Occipital lobe (tissue), 3 donors: ENCODE measurements at places on chromosomes 4 and X. TPM values are rescaled to one million over a fixed set of nuclear protein-coding genes. Genes with fewer than 3 reads are reported as not detected.

DNA sequence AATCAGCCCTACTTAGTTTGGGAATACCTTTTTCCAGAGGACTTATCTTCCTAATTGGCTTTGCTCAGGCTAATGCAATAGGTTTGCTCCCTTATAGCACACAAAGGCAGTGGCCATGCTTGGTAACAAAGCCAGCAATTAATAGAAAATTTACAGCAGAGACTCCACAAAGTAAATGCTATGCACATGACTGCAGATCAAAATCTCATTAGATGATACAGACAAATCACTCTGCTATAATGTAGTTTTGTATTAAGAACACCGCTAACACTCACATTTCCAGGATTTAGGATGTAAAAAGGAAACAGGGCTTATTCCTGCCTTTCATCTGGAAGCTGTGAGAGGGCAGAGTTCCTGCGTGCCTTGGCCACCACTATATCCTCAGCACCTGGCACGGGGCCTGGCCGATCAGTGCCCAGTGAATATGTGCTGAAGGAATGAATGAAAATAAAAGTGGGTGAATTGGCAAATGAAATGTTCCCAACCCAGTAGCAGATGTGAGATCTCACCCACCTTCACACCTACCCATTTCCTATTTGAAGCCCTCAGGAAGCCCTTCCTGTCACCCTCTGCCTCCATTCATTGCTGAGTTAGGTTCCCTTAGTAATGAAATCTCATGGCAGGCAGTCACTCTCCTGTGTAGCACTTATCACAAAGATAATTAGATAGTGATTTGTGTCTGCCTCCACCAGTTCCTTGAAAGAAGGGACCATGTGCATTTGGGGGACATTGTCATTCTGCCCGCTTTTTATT, 5.1 kb downstream of the SEPTIN6 start:
- no peak for DNase-seq

DNA sequence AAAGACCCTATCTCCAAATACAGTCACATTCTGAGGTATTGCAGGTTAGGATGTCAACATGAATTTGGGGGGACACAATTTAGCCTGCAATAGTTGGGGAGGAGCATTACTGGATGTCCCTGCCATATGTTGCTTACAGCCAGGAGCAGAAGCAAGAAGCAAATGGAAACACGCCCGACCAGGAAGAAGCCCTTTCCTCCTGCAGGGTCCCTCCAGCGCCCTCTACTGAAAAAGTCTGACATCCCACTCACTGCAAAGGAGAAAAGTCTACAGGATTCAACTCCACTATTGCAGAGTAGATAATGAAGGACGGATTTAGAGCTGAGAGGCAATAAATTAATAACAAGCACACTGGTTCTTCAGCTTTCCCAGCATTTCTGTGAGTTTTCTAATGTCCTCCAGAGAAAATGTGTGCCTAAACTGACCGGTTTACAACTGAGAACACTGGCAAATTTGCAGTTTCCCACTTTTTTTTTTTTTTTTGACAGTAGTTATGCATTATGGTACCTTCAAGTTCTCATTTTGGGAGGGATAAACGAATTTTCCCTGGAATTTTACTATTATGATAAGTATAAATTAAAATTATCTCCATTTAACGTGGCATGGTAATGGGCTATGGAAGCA, 31.7 kb downstream of the COQ2 start:
- DNase-seq: no peak

FAM47E gene
- 3.9 TPM for total RNA-seq

GRCh38 chrX:135572436-135572835, 52.0 kb downstream of the INTS6L start:
- no peak for DNase-seq

DNA sequence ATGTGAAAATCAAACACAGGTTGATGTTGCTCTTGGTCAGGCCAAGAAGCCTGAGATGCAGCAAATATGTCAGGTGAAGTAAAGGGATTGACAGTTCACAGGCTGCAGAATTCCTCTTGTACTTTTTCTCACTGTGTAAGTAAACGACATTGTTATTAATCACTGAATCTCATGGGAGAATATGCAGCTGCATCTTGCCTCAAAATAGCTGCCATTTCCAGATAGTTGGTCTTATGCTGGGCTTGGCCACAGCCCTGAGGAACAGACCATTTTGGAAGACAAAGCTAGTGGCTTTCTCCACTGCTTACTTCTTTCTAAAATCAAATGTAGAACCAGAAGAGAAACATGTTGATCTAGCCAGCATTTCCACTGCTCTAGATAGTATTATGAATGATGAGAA, 403.4 kb upstream of the NR3C2 start:
- DNase-seq: no peak

- DNase-seq: no peak
These were observed 9.4 kb downstream of the SCD5 start for GRCh38 chr4:82789025-82789776.

DNA sequence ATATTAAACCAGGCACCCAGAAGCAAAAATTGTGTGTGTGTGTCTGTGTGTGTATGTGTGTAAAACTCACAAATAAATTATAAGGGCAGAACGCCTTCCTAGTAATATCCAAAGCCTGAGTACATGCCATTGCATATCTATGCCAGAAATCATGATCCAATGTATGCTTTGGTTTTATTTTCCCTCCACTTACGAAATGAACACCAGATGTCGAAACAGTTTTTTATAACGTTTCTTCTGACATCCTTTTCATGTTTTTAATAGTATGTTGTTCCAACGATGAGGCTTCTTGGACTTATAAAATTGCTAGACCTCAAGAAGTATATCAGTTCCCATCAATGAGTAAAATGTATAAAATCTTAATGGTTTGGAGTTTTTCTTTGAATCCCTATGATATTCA, 55.4 kb downstream of the KCNIP4 start:
- DNase-seq: no peak

- no peak for DNase-seq
These were observed at the start of gene PLXNA3 for GRCh38 chrX:154458116-154458953. PLXNA3 (plus strand) TSS chrX:154458281; CDS start chrX:154460184, 1,903 bp downstream.

GRCh38 chrX:115018944-115019343, 1.5 kb upstream of the IL13RA2 start:
- no peak for DNase-seq

DNA sequence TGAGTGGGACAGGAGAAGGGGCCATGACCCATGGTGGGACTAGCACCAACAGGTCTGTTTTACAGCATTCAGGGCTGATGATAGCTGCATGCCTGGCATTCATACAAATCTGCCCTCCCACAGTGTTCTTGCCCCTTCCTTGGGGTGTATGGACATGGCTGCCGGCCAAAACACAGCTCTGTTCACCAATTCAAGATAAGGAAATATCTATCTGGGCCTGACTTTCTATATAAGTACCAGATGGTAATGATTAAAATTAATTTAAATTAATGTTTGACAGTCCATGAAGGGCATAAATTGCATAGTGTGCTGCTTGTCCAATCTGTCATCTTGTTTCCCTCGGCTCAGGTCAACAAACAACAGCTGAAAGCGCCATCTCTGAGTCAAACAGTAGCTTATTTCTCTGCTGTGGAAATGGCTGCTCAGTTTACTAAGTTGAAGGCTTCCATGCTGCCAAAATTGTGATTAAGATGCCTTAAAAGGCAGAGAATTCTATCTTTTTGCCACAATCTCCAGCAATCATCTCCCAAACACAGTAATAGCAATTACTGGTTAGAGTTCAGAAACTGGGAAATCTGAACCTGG, 67.0 kb upstream of the TSPAN7 start:
- DNase-seq: no peak

- DNase-seq: no peak
These were observed 34.6 kb upstream of the FHL1 start for GRCh38 chrX:136112778-136113177.

DNA sequence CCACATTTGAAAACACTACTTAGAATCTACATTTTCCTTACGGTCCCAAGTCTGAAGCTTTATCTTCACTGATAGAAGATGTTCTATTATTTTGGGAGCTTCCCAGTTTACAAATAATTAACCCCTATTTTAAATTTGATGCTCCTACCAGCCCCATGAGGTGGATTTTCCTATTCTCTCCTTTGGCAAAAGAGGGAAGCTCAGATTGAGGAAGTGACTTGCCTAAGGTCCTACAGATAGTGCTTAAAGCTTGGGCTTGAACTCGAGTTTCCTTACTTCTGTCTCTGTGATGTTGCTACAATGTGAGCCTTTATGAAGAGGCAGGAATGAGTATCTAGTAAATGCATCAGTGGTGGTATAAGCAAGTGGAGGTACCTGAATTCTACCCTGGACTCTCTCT, 27.5 kb downstream of the HEPH start:
- DNase-seq: no peak

GLRA3 gene
- 5.0 TPM for total RNA-seq

- no peak for DNase-seq
These were observed 917.2 kb downstream of the CENPC start for GRCh38 chr4:66628146-66628545.

- DNase-seq: no peak
These were observed 138.8 kb upstream of the VCX start for GRCh38 chrX:7704205-7704604.

DNA sequence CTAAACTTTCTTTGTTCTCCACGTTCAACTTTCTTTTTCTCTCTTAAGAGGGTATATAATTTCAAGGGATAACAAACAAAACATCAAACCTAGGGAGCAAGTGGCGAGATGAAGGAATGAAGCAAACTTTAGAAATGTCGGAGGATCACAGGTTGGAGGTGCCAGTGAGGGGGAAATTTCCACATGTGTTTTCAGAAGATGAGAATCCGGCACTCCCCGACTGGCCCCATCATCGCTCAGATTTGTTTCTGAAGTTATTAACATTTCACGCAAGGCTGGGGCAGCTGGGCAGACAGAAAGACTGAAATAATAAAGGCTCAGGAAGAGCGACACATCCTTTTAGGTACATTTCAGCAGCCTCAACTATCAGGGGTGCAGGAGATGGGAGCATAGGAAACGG, 134.9 kb downstream of the SMIM20 start:
- DNase-seq: no peak

GRCh38 chrX:119989905-119990555, 46.5 kb upstream of the NKAP start:
- no peak for DNase-seq

GRCh38 chrX:16347968-16348670, 180.8 kb downstream of the MAGEB17 start:
- no peak for DNase-seq

- DNase-seq: no peak
These were observed 94.8 kb downstream of the MID1 start for GRCh38 chrX:10525381-10526120.

DNA sequence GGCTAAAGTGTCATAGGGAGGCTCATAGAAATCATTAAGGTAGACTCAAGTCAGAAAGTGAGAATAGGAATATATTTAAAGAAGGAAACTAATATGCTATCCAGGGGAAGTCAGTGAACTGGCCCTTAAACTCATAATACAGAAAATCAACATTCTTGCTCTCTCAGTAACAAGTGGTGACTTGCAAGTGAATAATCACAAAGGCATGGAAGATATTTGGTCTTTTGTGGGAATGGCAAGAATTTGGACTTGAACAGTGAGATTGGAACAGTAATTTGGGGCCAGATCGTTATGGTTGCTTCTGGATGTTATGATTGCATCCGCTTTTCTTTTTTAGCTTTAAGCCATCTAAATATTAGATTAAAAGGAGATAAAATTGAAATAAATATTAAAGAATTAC, 103.8 kb downstream of the TBC1D19 start:
- DNase-seq: no peak

GRCh38 chr4:85952972-85953650, 406.7 kb downstream of the MAPK10 start:
- no peak for DNase-seq

DNA sequence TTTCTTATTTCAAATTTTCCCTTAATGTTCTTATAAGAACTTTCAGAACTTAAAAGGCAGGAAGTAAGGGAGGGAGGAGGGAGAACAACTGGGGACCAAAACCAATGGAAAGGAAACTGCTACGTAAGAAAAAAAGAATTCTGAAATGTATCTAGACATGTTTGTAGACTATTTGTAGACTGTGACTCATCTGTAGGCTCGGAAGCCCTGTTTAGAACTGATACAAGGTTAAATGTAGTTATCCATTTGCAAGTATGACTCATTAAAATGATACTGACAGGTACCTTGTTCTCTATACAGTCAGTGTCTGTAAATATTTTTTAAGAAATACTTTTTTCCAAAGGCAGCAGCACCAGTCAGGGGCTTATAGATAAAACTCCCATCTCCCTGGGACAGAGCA, 202.0 kb downstream of the DHX15 start:
- DNase-seq: no peak

DNA sequence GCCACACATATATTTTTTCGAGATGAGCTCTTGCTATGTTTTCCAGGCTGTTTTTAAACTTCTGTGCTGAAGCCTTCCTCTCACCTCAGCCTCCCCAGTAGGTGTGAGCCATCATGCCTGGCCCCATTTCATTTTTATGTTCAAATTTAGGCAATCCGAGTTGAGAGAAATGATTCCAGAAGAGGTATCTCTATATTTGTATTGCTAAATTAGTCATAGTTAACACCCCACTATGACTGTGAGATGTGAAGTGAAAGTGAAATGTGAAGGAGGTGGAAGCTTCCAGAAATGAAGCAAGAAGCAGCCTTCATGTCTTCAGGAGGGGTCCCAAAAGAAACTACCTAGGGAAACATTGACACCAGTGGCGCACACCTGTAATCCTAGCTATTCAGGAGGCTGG, 17.7 kb downstream of the APELA start:
- DNase-seq: no peak

HGFAC gene
- total RNA-seq: 1.2 TPM

- no peak for DNase-seq
These were observed 8.3 kb upstream of the PF4V1 start for GRCh38 chr4:73844806-73845205.

DNA sequence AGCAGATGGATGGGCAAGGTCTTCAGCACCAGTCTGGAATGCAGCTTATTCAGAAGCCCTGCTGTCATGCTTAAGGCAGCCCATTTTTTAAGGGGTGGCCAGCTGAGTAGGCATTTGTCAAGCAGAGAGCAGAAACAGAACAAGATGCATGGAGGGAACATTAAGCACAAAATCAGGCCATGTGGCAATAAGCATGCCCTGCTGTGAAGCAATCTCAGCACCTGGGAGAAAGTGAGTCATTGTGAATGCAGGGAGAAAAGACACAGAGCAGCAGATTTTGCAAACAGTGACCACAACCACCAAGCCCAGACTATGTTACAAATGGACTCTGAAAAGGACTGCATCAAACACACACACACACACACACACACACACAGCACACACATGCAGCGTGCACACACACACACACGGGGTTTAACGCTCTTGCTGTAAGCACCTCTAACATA, 94.1 kb upstream of the GALNT7 start:
- no peak for DNase-seq

ARMCX6 gene
- 19.7 TPM for total RNA-seq

DNA sequence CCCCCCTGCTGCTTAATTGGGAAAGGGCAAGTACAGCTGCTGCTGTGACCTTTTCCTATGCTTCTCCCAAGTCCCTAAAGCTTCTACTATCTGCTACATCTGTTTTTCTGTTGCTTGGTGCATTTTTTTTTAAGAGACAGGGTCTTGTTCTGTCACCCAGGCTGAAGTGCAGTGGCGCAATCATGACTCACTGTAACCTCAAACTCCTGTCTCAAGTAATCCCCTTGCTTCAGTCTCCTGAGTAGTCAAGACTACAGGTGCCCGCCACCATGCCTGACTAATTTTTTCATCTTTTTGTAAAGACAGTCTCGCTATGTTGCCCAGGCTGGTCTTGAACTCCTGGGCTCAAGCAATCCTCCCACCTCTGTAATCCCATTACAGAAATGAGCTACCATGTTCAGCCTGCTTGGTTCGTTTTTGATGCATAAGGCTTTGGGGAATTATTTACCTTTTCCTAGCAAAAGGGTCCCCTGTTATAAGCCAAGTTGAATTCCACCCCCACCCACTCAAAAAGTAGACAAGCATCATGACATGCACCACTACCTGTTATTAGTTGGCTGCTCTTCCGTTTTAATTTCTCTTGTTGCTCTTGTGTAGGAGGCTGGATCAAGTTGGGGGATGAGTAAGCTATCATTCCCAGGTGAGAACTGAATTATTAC, 39.6 kb downstream of the DGKK start:
- no peak for DNase-seq
